Ecto neural progenitor cell (in vitro differentiated cells): ENCODE measurements at places on chromosomes 1 and 21.

GRCh38 chr21:35404247-35404646, 355.1 kb upstream of the RUNX1 start:
- DNase-seq: no peak

- no peak for DNase-seq
Observed at GRCh38 chr1:17721444-17721843, 33.7 kb upstream of the ACTL8 start.

GRCh38 chr1:46030876-46031660, 101.4 kb downstream of the PIK3R3 start:
- DNase-seq: no peak

DNA sequence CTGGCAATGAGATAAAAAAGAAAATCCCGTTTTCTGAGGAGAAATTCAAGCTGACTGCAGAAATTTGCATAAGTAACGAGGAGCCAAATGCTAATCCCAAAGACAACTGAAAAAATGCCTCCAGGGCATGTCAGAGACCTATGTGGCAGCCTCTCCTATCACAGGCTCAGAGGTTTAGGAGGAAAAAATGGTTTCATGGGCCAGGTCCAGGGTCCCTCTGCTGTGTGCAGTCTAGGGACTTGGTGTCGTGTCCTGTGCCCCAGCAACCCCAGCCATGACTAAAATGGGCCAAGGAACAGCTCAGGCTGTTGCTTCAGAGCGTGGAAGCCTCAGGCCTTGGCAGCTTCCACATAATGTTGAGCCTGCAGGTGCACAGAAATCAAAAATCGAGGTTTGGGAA, 456.5 kb downstream of the DPYD start:
- no peak for DNase-seq

DNA sequence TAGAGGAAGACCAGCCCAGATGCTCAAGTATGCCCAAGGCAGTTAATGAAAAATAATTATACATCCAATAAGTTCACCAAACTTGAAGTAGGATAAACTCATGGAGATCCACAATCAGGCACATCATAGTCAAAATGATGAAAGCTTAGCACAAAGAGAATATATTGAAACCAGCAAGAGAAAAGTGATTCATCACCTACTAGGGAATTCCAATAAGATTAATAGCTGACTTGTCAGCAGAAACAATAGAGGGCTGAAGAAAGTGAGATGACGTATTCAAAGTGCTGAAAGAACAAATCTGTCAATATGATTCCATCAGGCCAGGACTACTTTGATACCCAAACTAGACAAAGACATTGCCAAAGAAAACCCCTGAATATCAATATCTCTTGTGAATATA, 251.7 kb upstream of the BEND5 start:
- DNase-seq: no peak

DNA sequence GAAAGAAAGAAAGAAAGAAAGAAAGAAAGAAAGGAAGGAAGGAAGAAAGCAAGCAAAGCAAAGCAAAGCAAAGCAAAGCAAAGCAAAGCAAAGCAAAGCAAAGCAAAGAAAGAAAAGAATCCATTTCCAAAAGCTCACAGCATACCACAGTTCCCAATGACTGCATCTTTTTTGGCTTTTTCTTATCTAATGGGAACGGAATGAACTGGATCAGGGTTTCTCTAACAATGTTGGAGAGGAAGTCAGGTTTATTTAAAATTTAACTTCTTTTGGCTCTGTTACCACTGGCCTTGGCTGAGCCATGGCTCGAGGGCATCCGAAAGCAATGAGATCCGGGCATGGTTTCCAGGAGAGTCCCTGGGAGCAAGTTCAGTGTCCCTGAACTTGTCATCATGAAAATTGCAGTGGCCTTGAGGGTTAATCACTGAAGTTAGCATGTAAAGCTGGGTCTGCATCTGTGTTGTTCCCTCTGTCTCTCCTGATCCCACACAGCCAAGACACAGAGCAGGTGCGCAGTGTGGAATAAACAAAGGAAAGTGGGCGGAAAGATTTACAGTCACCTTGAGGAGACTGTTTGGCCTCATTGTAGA, 34.6 kb upstream of the CTPS1 start:
- no peak for DNase-seq

- DNase-seq: no peak
Observed at GRCh38 chr1:177596485-177596884, 373.4 kb downstream of the SEC16B start.

DNA sequence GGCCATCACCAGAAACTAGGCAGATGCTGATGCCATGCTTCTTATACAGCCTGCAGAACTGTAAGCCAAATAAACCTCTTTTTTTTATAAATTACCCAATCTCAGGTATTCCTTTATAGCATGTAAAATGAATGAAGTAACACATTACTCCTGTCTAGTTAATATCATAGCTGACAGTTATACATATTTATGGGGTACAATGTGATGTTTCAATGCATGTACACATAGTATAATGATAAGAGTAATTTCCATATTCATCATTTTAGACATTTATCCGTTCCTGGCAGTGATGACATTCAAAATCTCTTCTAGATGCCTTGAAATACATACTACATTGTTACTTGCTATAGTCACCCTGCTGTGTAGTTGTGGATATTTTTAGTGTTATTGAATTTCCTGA, 85.4 kb upstream of the SLC35F3 start:
- no peak for DNase-seq

GRCh38 chr1:14590411-14591180, 7.9 kb upstream of the KAZN start:
- no peak for DNase-seq

DNA sequence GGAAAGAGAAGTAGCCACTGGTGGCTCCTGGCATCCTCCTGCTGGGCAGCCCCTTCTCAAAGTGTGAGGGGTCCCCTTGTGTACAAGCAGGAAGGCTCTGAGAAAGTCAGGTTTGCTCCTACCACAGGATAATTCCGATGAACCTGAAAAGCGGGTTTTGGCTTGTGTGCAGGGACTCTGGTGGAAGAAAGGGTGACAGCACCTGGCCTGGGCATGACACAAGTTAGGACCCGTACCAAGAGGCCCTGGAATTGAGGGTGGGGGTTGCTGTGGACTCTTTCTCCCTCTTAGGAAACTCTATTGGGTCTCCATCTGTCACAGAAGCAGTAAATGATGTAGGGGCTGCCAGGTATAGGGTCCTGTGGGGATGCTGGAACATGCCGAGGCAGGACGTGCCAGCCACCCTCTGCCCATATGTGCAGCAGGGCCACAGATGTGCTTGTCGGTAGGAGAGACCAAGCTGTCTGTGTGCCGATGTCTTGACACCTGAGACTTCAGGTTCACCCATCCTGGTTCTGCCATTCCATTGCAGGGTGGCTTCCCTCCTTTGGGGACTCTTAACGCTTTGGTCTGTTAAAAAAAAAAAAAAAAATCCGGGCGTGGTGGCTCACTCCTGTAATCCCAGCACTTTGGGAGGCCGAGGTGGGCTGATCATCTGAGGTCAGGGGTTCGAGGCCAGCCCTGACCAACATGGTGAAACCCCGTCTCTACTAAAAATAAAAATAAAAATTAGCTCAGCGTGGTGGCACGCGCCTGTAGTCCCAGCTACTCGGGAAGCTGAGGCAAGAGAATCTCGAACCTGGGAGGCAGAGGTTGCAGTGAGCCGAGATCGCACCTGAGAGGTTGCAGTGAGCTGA, 9.8 kb downstream of the C1orf35 start:
- no peak for DNase-seq

DNA sequence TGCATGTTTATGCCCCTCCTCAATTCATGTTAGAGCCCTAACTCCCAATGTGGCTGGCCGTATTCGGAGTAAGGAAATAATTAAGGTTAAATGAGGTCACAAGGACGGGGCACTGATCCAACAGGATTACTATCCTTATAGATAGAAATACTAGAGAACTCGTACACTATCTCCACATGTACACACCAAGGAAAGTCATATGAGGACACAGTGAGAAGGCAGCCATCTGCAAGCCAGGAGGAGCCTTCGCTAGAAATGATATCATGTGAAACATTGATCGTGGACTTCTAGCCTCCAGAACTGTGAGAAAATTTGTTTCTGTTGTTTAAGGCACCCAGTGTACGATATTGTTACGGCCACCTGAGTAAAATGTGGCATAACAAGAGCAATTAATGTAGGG, 79.7 kb downstream of the FAF1 start:
- DNase-seq: no peak

DNA sequence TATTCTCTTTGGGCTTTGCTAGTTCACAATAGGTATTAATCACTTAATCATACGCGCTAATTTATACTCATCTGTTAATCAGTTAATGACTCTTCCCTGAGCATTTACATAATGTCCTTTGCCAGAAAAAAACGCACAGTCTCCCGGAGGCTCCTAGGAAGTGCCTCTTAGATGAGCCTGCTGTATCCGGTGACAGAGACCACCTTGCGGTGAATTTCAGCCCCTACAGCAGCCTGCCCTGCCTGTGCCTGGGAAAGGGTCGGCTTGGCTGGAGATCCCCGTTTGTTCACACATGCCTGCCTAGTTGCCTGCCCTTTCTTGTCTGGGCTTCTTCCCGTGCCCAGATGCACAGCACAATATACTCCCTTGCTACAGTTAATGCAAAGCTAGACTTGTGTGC, 152.9 kb downstream of the ZBTB18 start:
- no peak for DNase-seq

GRCh38 chr1:245652660-245653427, 498.1 kb downstream of the KIF26B start:
- DNase-seq: no peak

DNA sequence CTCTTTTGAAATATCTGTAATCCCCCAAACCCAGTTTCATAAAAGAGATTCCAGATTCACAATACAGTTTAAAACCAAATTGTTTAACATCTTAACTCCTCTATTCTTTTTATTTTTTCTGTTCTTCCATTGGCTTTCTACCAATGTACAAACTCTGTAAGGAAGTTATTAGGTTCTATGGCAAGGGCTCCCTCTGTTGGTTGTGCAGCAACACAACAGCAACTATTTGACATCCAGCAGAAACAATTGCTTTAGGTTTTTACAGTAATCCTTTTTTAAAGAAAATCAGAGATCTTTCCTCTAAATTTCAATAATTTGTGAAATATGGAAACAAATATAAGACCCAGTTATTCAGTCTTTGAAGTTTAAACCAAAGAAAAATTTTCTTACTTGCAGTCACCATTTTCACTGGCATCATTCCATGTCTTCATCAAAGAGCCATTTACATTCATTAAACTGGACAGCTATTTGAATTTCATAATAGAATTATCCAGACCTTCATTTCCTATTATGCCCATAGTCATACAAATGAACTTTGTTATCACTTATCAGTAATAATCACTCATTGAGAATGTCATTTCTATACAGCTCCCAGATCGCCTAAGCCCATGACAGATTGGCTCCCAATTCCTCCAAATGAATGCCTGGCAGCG, 46.5 kb upstream of the RNF11 start:
- DNase-seq: no peak

GRCh38 chr1:194755241-194755994, 1569.0 kb upstream of the B3GALT2 start:
- DNase-seq: no peak

DNA sequence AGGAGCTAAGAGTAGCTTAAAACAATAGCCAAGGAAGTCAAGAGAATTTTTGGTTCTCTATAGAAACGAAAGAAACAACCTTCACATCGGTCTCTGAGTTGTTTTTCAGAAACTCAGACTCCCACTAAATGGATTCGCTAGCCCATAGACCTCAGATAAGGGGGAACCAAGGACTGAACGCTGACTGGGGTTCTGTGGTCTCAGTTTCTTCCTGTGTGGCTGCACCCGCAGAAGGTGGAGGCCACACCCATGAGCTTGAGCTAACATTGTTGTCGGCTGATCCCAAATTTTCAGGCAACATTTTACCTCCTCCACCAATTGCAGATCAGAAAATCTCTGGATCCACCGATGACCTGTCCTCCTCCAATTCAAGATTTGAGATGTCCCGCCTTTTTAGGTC, 456.1 kb downstream of the AJAP1 start:
- DNase-seq: no peak

- no peak for DNase-seq
Observed at GRCh38 chr1:26791148-26791547, 3.4 kb downstream of the PIGV start.

- DNase-seq: no peak
Observed at GRCh38 chr1:116572771-116573430, 2.1 kb upstream of the CD58 start.

DNA sequence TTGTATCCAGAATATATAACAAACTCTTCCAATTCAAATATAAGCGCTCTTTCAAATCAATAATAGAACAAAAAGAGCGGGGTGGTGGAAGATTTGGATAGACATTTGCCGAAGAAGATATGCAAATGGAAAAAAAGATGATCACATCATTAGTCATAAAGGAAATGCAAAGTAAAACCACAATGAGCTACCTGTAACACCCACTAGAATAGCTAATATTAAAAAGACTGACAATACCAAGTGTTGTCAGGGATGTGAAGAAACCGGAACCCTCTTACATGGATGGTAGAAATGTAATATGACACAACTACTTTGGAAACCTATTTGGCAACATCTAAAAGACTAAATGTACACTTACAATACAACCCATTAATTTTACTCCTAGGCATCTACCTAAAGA, 5.7 kb upstream of the TRAF5 start:
- DNase-seq: no peak

- DNase-seq: no peak
Observed at GRCh38 chr21:31193761-31194160, 150.3 kb downstream of the TIAM1 start.

- no peak for DNase-seq
Observed at GRCh38 chr1:188762166-188762743, 1715.4 kb downstream of the BRINP3 start.

- no peak for DNase-seq
Observed at GRCh38 chr1:33324677-33325575, 4.0 kb upstream of the A3GALT2 start.

DNA sequence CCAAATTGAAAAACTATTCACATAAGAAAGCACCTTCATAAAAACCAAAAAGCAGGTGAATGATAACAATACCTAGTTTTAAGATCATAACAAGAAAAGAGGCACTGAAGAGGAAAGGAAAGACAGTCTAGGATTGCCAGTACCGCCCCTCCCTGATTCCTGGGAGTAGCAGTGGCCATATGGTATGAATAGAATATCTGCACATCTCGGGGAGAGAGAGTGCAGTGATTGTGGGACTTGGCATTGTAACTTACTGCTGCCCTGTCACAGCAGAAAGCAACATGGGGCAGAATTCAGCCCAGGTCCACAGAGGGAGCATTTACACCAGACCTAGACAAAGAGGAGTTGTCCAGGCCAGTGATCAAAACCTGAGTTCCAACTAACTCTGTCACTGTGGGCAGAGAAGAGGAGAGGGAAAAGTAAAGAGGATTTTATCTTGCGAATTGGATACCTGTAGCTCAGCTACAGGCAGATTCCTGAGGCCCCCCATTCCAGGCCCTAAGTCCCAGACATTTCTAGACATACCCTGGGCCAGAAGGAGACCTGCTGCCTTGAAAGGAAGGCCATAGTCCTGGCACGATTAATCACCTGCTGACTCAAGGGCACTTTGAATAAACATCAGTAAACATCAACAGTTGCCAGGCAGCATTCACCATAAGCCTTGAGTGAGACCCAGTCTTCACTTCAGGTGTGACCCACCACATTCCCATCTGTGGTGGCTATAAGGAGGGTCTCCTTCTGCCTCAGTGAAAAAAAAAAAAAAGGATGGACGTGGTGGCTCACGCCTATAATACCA, 397.5 kb downstream of the TGFB2 start:
- DNase-seq: no peak
